ENCODE measurements at places on chromosomes 2 and 18.

- DNase-seq, result no peak
Observed at GRCh38 chr2:167140767-167141166, 252.5 kb downstream of the XIRP2 start.

DNA sequence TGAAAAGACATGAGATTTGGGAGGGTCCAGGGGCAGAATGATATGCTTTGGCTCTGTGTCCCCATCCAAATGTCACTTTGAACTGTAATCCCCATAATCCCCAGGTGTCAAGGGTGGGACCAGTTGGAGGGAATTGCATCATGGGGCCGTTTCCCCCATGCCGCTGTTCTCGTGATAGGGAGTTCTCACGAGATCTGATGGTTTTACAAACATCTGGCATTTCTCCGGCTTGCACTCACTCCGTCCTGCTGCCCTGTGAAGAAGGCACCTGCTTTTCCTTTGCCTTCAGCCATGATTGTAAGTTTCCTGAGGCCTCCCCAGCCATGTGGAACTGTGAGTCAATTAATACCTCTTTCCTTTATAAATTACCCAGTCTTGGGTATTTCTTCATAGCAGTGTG lies 51.4 kb downstream of the LPIN1 start:
- DNase-seq, result no peak

DNA sequence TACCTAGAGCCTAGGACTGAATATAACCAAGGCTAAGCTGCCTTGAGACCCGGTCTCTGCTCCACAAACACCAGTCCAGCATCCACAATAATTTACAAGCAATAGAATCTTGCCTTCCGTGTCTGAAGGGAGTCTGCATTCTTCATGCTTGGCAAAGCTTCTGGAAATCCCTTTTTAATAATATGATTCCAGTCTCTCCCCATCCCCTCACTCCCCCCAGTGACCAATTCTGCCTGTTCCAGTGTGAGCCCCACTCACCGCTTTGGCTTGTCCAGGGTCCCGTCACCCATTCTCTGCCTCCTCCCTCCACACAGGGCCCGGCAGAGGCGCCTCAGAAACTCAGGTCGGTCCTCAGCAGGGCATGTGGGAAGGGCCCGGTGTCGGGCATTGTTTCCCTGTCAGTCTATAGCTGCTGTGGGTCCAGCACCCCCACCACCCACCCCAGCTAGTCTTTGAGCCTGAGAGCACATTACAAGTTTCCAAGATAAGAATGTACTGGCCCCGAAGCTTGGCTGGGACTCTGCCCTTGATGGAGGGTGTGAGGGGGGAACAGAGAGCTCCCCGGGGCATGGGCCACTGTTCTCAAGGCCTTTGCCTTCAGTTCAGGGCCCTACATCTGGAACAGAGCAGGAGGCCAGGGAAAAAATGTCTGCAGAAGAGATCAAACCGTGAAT lies 129.7 kb upstream of the MYCN start:
- no peak for DNase-seq

- DNase-seq, result no peak
Observed at GRCh38 chr2:96848264-96848663, 4.4 kb upstream of the ANKRD23 start.

GRCh38 chr2:144950899-144951560 lies 431.1 kb upstream of the ZEB2 start:
- no peak for DNase-seq

GRCh38 chr2:42721898-42722297 lies 42.0 kb downstream of the OXER1 start:
- DNase-seq, result no peak

GRCh38 chr2:45964223-45964841 lies 312.9 kb downstream of the PRKCE start:
- no peak for DNase-seq

DNA sequence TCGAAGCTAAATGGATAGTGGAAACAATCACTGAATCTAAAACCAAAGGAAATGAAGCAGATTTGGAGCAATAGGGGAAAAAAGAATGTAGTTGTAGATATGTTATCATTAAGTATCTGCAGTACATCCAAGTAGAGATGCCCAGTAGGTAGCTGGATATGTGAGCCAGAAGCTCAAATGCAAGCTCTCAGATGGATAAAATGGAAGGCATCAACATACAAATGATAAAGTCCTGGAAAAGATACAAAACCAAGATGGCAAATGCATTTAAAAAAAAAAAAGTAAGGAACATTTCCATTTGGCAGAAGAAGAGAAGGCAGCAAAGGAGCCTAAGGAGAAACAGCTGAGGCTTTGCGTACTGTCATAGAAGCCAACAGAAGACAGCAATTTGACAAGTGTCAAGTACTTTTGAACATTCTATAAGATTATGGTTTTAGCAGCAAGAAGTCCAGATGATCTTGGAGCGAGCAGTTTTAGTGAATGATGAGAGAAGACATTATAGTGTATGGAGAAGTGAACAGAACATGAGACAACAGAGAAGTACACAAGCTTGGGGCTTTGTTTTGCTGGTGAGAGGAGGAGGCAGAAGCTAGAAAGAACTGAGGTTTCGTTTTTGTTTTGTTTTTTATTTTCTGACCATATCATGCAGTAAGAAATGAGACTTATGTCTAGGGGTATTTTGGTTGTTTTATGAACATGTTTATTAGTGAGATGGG lies 18.3 kb downstream of the ROCK2 start:
- DNase-seq, result no peak

DNA sequence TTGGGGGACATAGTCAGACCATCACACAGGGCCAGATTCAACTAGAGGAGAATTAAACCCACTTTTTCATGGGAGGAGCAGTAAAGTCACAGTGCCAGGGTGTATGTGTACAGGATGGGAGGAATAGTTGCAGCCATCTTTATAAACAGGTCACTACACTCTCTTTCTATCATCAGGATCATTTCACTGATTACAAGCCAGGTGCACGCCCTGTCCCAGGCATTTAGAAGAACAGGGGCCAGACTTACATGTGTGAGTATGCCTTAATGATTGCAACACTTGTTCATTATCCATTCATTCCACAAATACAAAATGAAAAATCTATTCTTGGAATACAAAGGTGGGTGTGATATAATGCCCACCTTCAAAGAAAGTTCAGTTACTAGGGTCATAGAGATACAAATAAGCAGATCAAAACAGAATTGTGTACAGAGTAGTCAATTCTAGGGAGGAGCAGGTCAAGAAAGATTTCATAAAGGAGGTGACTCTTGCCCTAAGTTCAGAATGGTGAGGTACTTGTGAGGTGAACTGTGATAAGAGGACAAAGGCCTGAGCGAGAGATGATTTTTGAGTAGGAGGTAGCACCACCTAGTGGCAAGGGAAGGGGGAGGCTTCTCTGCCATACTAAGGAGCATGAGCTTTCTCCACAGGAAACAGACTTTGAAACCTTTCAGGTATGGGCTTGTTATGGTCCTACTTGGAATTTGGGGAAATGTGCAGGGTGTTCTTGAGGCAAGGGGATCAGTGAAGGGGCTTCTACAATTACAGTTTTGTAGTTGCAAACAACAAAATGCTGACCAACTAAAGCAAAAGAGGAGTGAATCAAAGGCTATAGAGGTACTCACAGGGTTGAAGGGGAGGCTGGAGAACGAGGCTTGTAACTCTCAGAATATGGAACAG lies 156.3 kb downstream of the SUCLG1 start:
- no peak for DNase-seq

- no peak for DNase-seq
Observed at GRCh38 chr18:72868585-72869225, 918 bp upstream of the NETO1 start.

GRCh38 chr18:5890331-5891183 lies 4.8 kb downstream of the TMEM200C start:
- no peak for DNase-seq

GRCh38 chr18:63138436-63139340 lies 180.9 kb downstream of the BCL2 start:
- no peak for DNase-seq

DNA sequence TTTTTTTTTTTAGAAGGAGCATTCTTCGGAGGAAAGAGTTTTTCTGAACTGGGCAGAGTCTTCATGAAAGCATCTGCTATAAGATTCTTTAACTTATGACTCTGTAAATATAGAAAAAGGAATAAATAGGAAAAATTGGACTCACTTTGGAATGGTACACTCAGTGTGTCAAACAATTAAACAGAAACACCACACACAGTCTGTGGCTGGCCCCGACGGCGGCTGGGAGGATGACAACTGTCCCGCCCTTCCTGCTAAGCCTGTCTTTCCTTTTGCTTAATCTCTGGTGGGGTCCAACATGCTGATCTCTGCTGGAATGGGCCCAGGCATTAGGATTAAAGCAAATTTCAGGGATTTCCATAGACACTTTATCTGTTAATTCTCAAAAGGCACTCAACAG lies 12.5 kb upstream of the RAB31 start:
- DNase-seq, result no peak

GRCh38 chr18:23105581-23106219 lies 29.6 kb upstream of the CABLES1 start:
- DNase-seq, result no peak

DNA sequence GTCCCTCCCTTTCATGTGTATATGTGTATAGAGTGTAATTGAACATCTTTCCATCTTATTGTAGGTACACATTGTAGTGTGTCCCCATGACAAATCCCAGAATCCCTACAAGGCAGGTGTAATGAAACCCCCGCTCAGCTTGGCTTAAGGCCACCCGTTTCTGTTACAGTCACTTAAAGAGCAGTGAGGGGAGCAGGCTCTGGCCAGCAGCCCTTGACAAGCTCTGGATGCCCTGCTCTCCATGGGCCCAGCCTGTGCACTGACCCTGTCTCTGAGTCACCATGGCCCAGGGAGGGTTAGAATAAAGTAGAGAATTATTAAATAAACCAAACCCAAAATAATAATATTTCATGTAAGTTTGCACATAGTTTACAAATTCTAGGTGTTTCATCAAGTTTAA lies 17.2 kb upstream of the MAL start:
- DNase-seq, result no peak

DNA sequence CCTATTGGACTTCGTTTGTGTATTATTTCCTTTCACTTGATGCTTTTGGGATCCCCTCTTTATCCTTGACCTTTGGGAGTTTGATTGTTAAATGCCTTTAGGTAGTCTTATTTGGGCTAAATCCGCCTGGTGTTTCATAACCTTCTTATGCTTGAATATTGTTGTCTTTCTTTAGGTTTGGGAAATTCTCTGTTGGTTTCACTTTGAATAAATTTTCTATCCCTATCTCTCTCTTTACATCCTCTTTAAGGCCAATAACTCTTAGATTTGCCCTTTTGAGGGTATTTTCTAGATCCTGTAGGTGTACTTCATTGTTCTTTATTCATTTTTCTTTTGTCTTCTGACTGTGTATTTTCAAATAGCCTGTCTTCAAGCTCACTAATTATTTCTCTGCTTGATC lies 354.7 kb downstream of the PARD3B start:
- no peak for DNase-seq

DNA sequence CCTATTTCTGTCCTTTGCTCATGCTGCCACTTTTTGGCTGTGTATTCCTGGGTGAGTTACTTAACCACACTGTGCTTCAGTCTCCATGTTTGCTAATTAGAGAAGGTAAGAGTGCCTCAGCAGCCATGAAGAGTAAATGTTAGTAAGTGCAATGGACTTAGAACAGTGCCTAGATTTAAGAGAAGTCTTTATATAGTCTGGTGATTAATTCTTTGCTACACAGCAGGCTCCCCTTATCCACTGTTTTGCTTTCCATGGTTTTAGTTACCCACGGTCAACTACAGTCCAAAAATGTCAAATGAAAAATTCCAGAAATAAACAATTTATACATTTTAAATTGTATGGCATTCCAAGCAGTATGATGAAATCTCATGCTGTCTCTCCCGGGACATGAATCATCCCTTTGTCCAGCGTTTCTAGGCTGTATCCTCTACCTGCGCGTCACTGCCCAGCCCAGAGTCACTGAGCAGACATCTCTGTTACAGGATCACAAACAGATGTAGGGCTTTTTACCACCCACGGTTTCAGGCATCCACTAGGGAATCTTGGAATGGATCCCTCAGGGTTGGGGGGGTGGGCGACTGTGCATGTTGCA lies 91.0 kb downstream of the CTIF start:
- DNase-seq, result no peak

- no peak for DNase-seq
Observed at GRCh38 chr2:147679955-147680531, 164.8 kb upstream of the ACVR2A start.

DNA sequence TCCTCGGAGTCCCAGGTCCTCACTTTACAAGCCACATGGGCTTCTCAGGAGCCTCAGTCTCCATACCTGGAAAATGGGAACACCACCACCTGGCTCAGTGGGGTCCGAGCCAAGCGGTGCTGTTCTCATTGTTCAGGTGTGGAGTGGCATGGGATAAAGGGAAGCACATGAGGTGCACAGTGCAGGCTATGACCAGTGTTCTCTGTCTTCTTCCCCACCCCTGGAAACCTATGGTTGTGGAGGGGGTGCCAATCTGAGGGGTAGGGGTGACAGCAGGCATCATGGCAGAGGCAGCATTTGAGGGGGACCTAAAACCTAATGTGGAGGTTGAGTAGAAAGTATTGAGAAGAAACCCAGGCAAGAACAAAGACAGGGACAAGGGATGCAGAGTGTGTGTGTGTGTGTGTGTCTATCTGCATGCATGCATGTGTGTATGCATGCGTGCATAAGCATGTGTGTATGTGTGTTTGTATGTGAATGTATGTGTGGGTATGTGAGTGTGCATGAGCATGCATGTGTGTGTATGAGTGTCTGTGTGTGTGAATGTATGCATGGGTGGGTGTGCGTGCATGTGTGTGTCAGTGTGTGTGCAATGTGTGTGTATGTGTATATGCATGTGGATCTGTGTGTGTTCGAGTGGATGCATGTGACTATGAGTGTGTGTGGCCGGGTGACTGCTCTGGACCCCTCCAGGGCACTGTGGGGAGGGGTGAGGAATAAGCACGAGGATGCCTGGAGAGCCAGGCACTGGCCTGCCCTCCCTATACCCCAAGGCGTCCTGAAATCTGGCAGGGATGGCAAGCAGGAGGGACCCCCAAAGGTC lies 4.0 kb downstream of the KIF1A start:
- no peak for DNase-seq

DNA sequence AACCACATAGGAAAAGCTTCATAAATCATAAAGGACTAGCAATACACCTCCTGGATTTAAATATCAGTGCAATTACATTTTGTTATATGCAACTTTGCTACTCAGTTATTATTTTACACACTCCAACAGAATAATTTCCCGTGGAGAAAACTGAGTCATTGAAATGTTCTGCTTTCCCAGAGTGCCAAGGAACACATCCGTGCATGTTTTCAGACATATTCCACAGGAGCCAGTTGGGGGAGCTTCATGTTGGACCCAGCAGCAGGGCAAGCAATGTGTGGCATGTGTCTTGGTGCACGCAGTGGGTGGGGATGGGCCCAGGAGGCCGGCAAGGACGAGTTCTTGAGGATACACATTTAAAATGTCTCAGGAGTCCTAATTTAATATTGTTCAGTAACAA lies 14.4 kb upstream of the SMIM21 start:
- no peak for DNase-seq

Data from amygdala (tissue), 56 donors.